ENCODE measurements at places on chromosomes 12 and 14. TPM values are rescaled to one million over a fixed set of nuclear protein-coding genes. Genes with fewer than 3 reads are reported as not detected.

Gene POMT2
- 17.2 TPM for polyA plus RNA-seq

Gene IFI27
- 12.9 TPM for polyA plus RNA-seq

Gene LRTM2
- polyA plus RNA-seq: 0.13 TPM

Gene ZBTB42
- polyA plus RNA-seq: 6.0 TPM

Gene RIPK3
- 14.8 TPM for polyA plus RNA-seq

Gene DAO
- polyA plus RNA-seq: not detected

Gene DCAF11
- polyA plus RNA-seq: 98.9 TPM

Gene CLEC9A
- polyA plus RNA-seq: 2.5 TPM

Gene LARP4
- polyA plus RNA-seq: 32.2 TPM

Gene CCDC196
- polyA plus RNA-seq: 0.72 TPM

Gene GPR132
- polyA plus RNA-seq: 1.5 TPM

Gene EGLN3
- polyA plus RNA-seq: 51.9 TPM

Gene DYNLL1
- polyA plus RNA-seq: 377 TPM

Gene GXYLT1
- polyA plus RNA-seq: 12.5 TPM

Gene CREBL2
- polyA plus RNA-seq: 31.8 TPM

Gene DRAM1
- polyA plus RNA-seq: 7.8 TPM

Gene ERBB3
- 326 TPM for polyA plus RNA-seq

Gene CPNE8
- polyA plus RNA-seq: 13.5 TPM

Gene RFX4
- polyA plus RNA-seq: 0.13 TPM

Gene KCNH3
- polyA plus RNA-seq: 2.2 TPM

Gene KHNYN
- polyA plus RNA-seq: 73.5 TPM

Gene AMIGO2
- 19.6 TPM for polyA plus RNA-seq

Gene CLEC1B
- 0.19 TPM for polyA plus RNA-seq

Gene SYT1
- 12.6 TPM for polyA plus RNA-seq

Gene RPGRIP1
- polyA plus RNA-seq: 0.49 TPM

Gene ARHGAP9
- polyA plus RNA-seq: 16.1 TPM

Gene GRIN2B
- polyA plus RNA-seq: 0.04 TPM

Gene SMCO2
- polyA plus RNA-seq: 0.25 TPM

Gene SRGAP1
- polyA plus RNA-seq: 8.6 TPM

Gene LMNTD1
- polyA plus RNA-seq: 0.22 TPM

Gene KRT74
- polyA plus RNA-seq: not detected

Gene MYO1H
- polyA plus RNA-seq: 1.0 TPM
